GM04503 (cell line): ENCODE measurements at places on chromosomes 6 and 20.

GRCh38 chr6:130603391-130603790 is 223.8 kb upstream of the SMLR1 start:
- no peak for DNase-seq

DNA sequence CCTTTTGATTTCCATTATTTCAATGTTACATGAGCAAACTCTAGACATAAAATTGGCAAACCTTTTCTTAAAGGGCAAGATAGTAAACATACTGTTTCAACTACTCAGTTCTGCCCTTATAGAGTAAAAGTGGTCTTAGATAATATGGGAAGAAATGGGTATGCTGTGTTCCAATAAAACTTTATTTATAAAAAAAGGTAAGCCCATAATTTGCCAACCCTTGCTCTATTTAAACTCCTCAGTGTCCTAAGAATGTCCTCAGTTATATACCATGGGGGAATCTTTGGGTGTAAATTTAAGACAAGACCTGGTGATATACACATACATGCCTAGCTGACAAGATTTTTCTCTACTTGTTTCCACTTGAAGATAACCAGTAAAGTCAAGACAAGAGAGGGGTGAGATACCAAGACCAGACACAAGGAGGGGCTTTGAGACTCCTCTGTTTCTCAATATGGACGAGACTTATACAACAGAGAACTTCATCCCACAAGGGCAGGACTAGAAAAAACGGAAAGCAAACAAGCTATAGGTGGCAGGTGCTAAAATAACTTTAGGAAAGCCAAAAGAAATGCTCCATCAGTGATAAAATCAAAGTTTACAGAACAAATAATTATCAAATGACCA is 10.5 kb downstream of the SNX3 start:
- DNase-seq = no peak

- no peak for DNase-seq
Measured at GRCh38 chr6:160300076-160300695, 41.6 kb upstream of the SLC22A2 start.

GRCh38 chr20:36573798-36574365 is 485 bp downstream of the TGIF2 start:
- no peak for DNase-seq

- peak; percentile 27 for DNase-seq
Measured at GRCh38 chr6:37878150-37878710, 58.7 kb downstream of the ZFAND3 start.

GRCh38 chr20:645318-646106 is 7.5 kb downstream of the SRXN1 start:
- no peak for DNase-seq

- DNase-seq = no peak
Measured at GRCh38 chr6:28675600-28675999, 149.9 kb downstream of the GPX5 start.

DNA sequence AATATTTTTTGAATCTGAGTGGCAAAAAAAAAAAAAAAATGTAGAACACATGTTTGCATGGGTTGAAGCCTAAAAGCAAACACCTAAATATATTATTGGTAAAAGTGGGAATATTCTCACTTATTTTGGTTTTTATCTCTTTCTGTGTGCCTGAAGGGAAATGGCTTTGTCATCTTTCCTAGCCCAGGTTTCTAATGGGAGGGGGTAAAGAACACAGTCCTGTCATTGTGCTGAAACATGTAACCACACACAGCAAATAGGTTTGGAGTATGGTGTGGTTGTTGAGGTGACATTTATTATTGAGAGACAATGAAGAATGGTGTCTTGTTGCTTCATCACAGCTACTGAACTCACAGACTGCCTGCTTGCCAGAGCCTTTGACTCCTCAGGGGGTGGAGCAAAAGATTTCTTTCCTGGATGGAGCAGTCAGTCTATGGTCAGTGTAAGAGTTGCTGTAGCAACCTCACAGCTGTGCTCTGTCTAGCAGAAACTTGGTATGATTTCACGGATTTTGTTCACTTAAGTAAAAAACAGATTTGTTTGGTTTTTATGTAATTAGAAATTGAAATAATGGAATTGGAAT is 70.2 kb downstream of the CEP57L1 start:
- peak; percentile 64 for DNase-seq

- no peak for DNase-seq
Measured at GRCh38 chr6:60952500-60952899, 1333.5 kb downstream of the KHDRBS2 start.

DNA sequence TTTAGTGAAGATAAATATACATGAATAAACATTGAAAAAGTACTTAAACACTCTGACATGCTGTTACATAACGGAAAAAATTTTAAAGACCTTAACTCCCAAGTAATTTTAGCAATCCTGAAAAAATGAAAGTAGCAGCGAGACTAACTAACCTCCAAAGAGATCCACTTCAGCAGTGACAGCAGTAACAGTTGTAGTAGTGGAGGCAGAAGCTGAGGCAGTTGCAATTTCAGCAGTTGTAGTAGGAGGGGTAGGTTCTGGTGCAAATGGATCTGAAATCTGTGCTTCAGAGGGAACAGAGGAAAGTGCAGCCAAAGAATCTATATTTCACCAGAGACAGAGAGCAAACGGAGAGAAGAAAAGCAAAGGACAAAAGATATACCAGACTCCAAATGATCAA is 88.8 kb downstream of the PRSS35 start:
- no peak for DNase-seq

DNA sequence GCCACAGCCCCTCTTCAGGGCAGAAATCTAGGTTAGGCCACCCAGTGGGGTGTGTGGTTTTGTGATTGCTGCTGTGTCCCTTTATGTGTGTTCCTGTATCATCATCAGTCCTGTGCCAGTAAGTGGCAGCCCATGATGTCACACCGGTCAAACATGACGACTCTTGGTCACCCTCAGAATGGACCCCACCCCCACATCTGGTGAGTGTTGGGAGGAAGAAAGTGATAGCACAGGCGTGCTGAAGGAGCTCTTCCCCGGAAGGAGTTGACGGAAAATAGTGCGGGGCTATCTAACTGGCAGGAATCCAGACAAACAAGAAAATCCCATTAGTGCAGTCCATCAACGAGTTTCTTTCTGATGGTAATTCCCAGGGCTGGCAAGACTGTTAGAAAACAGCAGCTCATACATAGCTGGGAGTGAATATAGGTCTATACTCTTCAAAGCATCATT is 33.4 kb upstream of the IL17A start:
- no peak for DNase-seq

DNA sequence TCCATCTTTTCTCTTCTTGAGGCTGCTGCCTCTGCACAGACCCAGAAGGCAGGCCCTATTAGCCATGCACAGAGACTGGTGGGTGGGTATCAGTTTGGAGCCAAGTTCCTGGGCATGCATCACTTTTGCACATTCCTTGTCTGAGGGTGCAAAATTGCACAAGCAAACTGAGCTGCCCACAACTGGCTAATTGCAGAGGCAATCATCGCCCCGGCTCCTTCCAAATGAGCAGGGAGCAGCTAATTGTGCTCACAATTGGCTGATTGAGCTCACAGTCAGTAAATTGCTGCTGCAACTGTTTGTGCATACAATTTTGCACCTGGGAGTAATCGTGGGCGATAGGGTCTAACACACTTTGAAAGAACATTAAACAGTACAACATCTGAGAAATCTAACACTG is 511.4 kb downstream of the DHX35 start:
- DNase-seq = no peak

- DNase-seq = peak; percentile 31
Measured at GRCh38 chr6:38095054-38095453, 275.5 kb downstream of the ZFAND3 start.

DNA sequence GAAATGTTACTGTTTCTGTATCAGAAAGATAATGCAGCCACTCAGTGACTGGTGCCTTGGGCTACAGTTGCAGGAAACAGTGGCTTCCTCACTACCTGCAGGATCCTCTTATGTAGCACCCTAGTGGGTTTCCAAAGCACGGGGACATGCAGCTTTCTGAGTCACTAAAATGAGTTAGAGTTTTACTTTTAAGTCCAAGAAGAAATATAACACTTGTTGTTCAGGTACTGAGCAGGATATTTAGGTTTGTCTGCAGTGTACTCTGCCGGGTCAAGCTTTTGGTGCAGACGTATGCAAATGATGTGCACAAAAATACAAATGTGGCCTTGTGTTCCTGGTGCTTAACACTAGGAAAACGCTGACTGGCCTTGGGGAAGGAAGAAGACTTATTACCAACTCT is 22.0 kb downstream of the ACSS1 start:
- DNase-seq = no peak

GRCh38 chr6:37658121-37658520 is 39.6 kb downstream of the MDGA1 start:
- no peak for DNase-seq

DNA sequence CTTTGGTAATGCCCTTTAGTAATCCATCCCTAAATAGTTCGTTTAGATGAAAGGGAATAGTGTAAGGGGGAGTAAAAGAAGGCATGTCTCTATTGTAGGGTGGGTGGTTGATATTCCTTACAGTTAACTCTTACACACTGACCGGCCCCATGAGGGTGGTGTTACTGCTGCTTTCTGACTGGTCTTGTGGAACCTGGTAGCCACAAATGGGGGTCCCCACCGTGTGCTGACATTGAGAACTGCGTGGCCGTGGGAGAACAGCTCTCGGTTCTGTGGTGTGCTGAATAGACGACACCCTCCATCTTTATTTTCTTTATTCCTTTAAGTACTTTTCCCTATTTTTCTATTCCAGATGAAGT is 19.3 kb downstream of the MRAP2 start:
- DNase-seq = no peak

DNA sequence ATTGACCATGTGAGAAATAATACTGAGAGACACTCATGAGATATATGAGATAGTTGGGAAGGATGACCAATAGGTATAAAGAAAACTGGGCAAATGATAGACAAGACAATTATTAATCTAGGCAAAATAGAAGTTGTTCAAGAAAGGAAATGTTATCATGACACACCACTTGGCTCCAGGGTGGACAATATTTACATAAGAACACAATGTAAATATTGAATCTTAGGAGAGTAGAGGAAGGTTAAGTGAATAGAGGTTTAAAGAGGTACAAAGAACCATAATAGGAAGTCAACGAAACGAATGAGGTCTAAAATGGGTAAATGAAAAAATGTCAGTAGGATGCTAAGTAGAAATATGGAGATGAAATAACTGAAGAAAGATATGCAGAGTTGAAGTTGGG is 126.5 kb downstream of the MBOAT1 start:
- DNase-seq = no peak

GRCh38 chr20:62726716-62727583 is 18.3 kb downstream of the NTSR1 start:
- no peak for DNase-seq

DNA sequence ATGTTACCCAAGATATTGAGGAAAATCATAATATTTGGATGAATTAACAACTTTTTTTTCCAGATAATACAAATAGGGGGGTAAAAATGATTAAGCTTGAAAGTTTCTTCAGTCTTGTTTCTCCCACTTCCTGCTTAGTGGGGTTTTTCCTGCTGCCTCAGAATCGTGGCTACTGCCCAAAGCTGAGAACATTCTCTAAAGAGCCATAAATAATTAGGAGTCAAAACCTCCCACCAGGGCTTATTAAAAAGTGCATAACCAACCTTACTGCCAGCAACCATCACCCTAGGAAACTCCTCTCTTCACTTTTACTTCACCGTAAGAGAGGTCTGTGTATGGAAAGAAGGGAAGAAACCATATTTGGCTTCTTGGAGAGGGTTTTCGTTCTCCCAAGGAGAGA is 9.0 kb upstream of the LCA5 start:
- no peak for DNase-seq

DNA sequence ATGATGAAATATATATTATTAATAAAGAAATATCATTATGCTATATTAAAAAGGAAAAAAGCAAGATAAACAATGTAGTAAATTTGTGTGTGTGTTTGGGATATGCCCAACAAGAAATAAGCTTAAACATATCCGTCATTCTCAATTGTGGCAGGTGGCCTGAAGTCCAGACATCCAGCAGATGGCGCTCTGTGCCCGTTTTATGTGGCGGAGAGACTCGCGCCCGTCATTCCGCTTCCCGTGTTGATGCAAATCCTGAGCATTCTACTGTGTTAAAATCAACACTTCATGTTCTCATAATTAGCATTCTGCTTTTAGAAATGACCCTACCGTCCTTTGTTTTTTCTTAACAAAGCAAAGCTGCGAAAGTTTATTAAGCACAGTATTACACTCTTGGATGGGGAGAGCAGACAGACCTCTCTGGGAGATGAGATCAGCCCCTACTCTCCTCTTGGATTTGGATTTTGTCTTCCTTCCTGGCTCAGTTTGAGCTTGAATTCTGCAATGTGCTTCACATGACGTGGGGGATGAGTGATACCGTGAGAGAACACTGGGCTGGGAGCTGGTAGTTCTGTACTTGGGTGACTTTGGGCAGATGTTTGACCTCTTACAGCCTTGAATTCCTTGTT is 125.8 kb downstream of the MCHR2 start:
- peak; percentile 8 for DNase-seq

DNA sequence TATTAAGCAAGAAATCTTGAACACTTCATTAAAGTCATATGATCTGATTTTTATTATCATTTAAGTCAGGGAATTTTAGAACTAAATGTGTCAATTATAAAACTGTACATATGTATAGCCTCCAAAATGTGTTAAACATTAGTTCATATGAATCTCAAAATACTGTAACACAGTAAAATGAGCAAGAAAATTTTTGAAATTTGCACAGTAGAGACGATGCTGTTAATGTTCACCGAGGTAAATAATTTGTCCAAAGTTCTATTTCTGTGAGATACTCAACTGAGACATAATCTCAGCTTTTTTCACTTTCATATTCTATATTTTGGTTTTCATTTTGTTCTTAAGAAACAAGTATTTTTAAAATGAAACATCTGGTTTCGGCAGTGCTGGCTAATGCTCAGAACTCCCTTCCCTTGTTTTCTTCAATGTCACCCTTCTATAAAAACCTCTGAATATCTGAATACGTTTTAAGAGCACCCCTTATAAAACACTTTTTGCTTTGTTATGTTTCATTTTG is 353.1 kb downstream of the LAMA2 start:
- DNase-seq = no peak

GRCh38 chr20:1185790-1186334 is 1.1 kb upstream of the TMEM74B start:
- DNase-seq = no peak

DNA sequence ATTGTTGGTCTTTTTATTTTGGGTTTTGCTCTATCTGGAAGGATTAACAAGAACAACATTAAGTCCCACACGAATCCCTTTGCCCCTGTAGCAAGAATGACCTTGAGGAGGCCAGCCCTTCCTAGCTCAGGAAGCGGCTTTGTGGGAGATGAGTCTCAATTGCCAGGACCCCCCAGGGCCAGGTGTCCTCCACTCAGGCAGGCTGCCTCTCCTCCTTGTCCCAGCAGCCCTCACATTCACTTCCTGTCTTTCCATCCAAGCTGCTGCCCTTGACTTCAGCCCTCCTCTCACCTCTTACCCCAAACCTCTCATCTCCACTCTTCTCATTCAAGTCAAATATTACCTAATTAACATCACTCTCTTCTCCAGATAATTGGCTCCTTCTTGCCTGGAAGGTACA is 22.6 kb upstream of the SYNDIG1 start:
- no peak for DNase-seq

DNA sequence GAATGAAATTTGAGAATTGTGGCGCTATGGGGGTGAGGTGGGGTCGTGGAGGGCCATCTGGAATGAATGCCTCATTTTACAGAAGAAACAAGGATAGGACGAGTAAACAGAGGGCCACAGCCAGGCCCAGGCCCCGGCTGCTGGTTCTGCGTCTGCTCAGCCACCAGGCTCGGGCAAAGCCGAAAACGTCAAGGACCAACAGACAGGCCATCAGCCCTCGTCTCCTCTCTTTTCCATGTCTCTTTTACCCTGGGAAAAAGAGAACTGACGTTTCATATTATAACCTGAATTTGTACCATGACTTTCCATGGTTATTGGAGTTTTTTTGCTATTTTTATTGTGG is 212.4 kb upstream of the ARID1B start:
- no peak for DNase-seq

- DNase-seq = no peak
Measured at GRCh38 chr6:144335914-144336313, 50.8 kb downstream of the UTRN start.
